EL (cell line): ENCODE measurements at places on chromosomes 7 and 10.
A peak's percentile ranks its signal among the peaks of the same experiment; 100 is the strongest.

GRCh38 chr7:95904099-95904498 is 131.7 kb downstream of the DYNC1I1 start:
- DNase-seq: no peak

- peak; percentile 65 for DNase-seq
Measured at GRCh38 chr10:104260775-104261115, 6.1 kb downstream of the GSTO1 start.

DNA sequence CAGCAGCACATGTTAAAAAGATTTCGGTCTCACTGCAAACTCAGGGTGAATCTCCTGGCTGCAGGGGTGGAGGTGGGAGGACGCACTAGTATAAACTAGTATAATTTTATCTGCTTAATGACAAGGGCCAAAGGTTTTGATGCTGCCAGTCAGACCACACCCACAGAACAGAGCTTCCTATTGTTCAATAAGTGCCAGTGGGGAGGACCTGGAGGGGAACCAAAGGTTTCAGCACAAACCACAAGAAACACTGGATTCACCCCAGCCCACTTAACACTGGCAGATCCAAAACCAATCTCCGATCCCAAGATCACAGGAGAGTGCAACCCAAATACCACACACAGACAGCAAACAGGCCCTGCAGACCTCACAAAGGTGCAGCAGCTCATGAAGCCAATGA is 6.6 kb downstream of the VOPP1 start:
- no peak for DNase-seq

GRCh38 chr10:79411546-79412495 is 33.6 kb downstream of the ZCCHC24 start:
- no peak for DNase-seq

GRCh38 chr7:120865191-120865981 is 7.4 kb upstream of the TSPAN12 start:
- no peak for DNase-seq

GRCh38 chr7:158828133-158829020 is 932 bp downstream of the ESYT2 start:
- peak; percentile 25 for DNase-seq

GRCh38 chr7:45084901-45085618 is 3.7 kb downstream of the NACAD start:
- no peak for DNase-seq

DNA sequence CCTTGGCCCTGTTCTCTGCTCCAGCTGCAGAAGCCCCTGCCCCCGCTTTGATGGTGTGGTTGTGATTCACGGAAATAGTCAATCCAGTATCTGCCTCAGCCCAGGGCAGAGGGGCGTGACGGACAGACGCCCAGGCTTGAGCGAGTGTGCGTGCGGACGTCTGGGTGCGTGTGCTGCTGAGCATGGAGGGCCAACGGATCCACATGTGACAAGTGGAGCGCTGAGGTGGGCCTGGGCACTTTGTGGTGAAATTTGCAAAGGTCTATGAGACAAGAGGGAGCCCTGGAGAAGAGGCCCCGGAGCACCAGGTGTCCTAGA is 94.4 kb downstream of the WDR37 start:
- no peak for DNase-seq

DNA sequence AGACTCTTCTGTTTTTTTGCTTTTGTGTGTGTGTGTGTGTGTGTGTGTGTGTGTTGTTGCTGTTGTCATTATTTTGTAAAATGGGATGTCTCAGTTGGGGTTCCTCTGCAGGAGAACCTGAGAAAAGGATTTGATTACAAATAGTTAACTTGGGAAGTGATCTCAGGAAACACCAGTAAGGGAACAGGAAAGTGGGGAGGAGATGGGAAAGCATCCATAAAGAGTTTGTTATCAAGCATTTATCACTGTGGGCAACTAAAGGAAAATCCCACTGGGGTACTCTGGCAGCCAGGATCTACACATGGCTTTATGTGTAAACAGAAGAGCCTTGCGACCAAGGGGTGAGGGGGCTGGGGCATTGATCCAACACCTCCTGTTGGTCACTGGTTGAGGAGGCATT is 485.4 kb downstream of the KCNMA1 start:
- no peak for DNase-seq

DNA sequence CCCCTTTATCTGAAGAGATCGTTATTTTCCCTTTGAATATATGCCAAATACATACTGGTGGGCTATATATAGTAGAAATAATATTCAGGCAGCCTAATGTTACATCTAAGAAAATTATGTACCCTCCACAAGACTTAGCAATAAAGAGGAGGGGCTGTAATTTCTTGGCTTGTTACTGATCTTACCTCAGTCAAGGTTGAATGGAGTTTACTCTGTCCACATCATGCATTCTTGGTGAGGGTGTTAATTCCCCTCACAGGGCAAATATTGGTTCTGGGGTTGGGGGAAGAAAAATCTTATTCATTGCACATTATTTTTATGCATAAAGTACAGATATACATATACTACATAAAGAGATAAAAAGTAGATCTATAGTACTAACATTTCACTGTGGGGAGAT is 145.8 kb upstream of the ANK3 start:
- no peak for DNase-seq

GRCh38 chr7:19117091-19117869 is at the start of gene TWIST1:
Gene TWIST1, minus strand, starts transcription at chr7:19117636. Its CDS starts 315 bp downstream, at chr7:19117321.
- peak; percentile 98 for DNase-seq

DNA sequence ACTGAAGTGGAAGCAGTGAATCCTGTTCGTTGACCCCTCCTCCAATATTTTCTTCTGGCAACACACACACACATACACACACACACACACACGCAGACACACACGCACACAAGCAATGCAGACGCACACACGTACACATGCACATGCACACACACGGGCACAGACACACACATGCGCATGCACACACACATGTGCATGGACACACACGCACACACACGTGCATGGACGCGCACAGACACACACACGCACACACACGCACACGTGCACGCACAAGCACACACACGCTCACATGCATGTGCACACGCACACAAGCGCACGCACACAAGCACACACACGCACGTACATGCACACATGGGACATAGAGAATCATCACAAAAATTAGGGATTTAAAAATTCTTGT is 488.2 kb upstream of the TPK1 start:
- no peak for DNase-seq

DNA sequence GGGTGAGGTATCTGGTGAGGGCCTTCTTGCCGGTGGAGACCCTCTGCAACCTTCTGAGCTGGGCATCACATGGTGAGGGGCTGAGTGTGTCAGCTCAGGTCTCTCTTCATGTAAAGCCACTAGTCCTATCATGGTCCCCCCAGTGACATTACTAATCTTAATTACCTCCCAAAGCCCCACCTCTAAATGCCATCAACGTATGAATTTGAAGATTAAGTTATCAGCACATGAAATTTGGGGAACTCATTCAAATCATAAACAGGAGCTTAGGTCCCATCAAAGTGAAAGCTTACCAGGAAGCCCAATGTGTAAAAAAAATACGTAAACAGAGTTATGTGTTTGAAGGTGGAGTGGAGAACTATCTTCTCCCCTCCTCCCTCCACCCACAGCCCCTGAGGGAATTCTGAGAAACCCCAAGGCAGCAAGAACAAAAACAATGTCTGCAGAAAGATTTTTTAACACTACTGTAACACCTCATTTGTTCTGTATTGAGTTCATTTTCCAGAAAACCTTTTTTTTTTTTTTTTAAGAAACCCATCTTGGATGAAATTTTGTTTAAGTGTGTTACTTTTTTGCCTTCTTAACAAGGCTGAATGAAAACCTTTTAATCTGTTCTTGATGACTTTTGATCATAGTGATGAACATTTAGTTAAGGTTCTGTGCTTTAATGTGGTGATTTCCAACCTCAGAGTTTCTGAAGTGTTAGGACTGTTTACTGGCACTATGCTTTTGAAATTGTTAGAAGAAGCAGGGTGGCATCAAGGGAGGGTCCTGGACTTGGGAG is 19.1 kb upstream of the PCGF5 start:
- no peak for DNase-seq

GRCh38 chr10:30818010-30818660 is 188.6 kb upstream of the LYZL2 start:
- peak; percentile 85 for DNase-seq

- DNase-seq: no peak
Measured at GRCh38 chr7:48540746-48541145, 369.5 kb downstream of the ABCA13 start.

DNA sequence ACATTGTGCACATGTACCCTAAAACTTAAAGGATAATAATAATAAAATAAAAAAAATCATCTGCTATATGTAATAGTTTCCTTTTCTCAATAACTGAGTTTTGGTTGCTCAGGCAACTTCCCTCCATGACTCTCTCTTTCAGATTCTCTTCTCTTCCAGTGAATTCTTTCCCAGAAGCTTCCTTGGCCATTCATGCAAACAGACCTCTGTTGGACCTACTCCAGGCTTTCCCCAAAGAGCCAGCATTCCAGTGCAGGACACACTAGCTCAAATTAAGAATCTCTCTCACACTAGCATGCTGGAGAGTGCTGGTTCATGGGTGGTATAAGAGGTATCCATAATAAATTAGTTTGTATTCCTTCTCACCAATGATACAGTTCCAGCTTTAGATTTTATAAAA is 31.0 kb upstream of the ZEB1 start:
- DNase-seq: no peak

GRCh38 chr7:151590850-151591771 is 71.4 kb upstream of the RHEB start:
- no peak for DNase-seq

DNA sequence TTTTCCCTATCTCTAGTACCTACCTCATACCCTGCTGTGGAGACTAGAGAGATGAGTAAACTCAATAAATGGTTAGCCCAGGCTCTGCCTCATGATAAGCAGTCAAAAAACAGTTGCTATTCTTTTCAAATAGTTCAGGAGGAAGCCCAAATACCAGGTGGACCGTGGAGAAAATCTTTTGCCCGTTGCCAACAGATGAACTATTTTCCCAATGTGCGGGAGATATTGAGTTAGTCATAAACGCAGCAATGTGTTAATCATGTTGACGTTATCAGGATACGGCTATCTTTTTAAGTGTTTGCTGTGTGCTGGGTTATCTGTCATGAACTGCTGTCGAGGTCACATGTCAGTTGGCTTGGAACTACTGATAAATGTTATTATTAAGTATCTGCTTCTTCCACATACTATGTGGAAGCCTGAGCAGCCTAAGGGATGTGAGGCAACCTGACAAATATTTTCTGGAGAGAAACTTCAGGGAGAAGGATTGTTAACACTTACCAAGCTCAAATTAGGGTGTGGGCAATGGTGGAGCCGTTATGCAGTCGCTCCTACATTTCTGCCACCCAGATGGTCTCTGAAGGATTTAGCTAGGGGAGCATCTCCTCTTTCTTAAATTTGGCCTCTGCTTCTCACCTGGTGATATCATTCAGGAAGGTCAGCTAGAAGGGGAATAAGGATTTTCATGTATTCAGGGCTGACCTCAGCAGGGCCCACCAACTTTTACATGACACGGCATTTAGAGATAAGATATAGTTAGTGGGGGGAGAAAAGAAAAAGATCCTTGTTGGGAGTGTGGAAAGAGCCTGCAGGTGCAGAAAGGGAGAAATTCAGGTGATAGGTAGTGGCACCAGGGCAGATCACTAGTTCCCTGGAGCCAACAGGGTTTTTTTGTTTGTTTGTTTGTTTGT is 33.5 kb upstream of the SLC26A3 start:
- no peak for DNase-seq

DNA sequence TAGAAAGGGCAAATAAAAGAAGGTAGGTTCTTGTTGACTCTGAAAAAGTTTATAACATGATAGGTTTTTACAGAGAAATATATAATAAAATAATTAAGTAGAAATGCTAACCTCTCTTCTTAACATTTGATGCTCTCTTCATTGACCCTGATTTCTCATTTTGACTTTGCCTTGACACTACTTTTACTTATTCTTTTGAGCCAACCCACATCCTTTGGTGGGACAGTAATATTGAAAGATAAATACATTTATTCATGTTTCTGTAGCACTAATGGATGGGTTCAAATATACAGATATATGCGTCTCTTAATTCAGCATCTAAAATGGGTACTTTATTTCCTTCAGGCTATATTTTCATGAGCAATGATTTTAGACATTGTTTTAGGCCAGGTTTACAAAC is 34.4 kb downstream of the DDC start:
- no peak for DNase-seq

DNA sequence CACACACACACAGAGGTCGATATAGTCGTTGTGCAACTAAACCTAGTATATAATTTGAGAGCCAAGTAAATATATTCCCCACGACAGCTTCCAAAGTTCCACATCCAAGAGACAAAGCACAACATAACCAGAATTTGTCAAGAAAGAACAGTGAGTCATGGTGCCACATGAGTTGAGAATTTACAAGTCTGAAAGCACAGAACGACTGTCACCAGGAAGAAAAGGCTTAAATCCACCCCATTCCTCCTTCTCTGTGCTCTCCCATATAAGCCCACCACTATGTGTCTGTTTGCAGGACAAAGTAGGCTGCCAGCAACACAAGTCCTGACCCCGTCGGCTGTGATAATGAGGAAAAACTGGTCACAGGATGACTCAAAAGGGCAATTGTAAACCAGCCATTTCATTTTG is 32.8 kb downstream of the GSAP start:
- peak; percentile 8 for DNase-seq

DNA sequence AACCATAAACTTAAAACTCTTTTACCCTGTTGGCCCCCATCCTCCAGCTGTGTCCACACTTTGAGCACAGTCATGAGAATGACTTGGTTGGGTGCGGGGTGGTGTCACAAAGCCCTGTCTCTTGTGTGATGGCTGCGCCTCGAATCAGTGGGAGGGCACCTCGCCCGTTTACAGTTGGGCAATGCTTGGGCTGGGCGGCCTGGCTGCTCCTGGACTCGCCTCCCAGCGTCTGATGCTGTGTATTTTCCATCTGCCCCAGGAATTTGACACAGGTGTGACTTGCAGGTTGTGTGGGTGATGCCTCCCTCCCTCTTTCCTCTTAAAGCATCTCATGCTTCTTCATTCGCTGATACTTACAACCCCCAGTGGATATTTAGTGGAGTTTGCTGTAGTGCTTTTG is 33.7 kb downstream of the CHST12 start:
- no peak for DNase-seq
